Putamen (tissue), 1 donor: ENCODE measurements at places on chromosomes 5 and 9.

DNA sequence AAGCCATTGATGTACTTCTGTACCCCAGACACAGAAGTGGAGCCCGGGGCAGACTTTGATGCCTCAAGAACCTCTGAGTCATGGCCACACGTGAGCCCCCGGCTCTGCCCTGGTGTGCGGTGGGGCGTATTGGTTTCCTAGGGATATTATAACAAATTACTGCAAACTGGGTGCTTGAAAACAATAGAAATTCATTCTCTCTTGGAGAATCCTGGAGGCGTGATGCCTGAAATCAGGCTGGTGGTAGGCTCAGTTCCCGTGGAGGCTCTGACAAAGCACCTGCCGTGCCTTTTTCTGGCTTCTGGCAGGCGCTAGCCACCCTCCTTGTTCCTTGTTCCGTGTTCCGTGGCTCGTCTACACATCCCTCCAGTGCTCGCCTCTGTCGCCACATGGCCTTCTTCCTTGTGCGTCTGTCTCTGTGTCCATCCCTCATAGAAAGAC lies 24.2 kb downstream of the NEK6 start:
- DNase-seq, result no peak

- no peak for DNase-seq
These were observed 39.7 kb downstream of the BNC2 start for GRCh38 chr9:16830806-16831205.

- no peak for DNase-seq
These were observed 1.0 kb downstream of the KLF9 start for GRCh38 chr9:70413464-70413798.

- DNase-seq, result no peak
These were observed 105.6 kb downstream of the GOLPH3 start for GRCh38 chr5:32068561-32068960.

DNA sequence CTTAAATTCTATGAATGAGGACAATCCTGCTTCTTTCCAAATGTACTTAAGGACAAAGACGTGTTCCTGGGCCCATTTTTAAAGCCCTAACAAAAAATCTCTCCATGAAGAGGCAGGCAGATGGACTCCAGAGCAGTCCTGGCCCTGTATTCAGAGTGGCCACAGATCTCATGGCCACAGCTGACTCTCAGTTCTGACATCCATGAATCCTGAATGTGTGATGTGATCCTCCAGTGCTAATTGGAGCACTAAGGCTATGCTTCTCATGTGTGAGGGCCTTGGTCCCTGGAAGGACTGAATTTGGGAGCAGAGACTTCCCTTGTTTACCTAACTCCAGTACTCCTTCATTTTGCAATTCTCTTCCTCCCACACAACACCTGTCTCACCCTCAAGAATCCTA lies 373.0 kb downstream of the AGTPBP1 start:
- no peak for DNase-seq

GRCh38 chr9:131943351-131943841 lies 136.3 kb downstream of the MED27 start:
- no peak for DNase-seq

DNA sequence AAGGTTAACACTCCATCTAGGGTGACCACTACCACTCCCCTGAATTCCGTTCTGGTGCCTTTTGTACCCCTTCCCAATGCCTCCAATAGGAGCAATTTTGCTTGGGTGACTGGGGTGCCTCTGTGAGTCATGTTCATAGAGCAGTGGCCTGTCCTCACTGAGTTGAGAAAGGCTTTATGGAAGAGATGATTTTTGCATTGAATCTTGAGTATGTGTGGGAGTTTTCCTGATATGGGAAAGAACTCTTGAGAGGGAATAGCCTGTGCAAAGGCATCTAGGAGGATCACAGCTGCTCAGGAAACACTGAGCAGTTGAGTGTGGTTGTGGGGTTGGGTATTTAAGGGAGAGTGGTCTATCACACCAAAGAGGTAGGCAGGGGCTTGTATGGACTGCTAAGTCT lies 16.2 kb downstream of the C9orf43 start:
- DNase-seq, result no peak

DNA sequence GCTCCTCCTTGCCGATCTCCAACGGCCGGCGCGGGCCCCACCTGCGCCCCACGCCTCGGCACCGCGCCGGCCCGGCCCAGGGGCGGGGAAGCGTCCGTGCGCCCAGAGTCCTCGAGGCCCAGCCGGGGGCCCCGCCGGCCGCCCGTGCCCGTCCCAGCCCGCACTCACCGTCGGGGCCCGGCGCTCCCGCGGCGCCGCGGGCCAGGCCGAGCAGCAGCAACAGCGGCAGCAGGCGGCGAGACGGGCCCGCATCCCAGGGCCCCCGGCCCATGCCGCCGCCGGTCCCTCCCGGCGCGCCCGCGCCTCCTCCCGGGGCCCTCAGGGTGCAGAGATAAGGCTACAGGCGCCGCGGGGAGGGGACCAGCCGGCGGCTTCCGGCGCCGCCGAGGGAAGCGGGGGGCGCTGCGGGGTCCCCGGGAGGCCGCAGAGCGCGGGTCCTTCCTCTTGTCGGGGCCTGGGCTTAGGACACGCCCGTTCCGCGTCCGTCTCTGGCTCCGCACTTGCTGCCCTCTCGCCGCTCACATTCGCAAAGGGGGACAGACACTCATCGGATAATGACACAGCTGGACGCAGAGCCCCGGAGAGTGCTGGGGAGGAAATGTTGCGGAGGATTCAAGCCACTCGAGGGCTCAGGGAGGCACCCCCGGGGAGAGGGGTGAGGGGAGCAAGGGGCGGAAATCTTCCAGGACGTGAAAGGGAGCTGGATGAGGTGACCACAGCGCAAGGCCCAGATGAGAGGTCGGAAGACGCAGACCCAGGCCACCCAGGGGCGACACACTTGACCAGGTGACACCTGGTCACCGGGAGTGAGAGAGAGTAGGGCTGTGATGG lies at the start of gene SUSD1:
Gene SUSD1 (minus strand): TSS at position 333 of the 831 bp plus-strand sequence. CDS start 62 bp downstream, at position 271.
- no peak for DNase-seq

- no peak for DNase-seq
These were observed 1.6 kb downstream of the STRBP start for GRCh38 chr9:123266655-123267399.

- DNase-seq, result no peak
These were observed 93.5 kb downstream of the HRH2 start for GRCh38 chr5:175751369-175751768.

GRCh38 chr5:173714551-173715428 lies 98.3 kb upstream of the BOD1 start:
- DNase-seq, result no peak

GRCh38 chr5:137630972-137631370 lies 104.9 kb downstream of the KLHL3 start:
- no peak for DNase-seq

- DNase-seq, result no peak
These were observed 48.7 kb downstream of the DNAJC21 start for GRCh38 chr5:34977934-34978613.

DNA sequence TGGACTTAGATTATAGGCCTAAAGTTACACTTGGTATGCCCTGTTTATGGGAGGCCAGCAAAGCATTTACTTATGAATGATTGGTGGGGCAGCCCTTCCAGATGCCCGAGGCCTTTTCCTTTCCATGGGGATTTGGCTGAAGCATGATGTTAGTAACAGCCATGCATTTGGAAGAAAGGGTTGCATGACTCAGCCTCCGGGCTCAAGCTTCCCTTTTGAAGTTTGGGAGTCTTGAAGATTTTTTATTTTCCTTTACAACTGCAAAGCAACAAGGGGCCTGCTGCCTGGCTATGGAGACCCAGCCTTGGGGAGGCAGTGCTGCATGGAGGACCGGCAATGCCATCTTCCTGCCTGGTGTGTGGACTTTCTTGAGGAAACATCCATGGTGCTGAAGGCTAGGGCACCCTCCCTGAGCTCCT lies 244.7 kb downstream of the ICE1 start:
- no peak for DNase-seq

- peak; percentile 39 for DNase-seq
These were observed 1.4 kb downstream of the SLC26A2 start for GRCh38 chr5:149961957-149962409.

GRCh38 chr9:98009936-98010335 lies 26.8 kb downstream of the ANP32B start:
- no peak for DNase-seq

DNA sequence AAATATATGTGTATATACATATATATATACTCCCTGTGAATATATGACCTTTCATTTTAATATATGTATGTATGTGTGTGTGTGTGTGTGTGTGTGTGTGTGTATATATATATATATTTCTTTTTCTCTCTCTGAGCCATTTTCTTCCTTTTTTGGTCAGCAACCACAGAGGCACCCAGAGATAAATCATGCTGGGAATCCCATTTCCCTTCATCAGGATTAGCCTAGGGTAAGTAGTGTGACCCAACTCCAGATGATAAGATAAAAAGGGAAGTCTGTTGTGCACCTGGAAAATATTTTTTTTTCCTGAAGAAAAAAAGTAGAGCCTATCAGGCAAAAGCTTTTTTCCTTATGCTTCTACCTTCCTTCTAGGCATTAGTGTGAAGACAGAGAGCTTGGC lies 25.4 kb upstream of the SUB1 start:
- DNase-seq, result no peak

- DNase-seq, result no peak
These were observed 60.7 kb downstream of the NDST1 start for GRCh38 chr5:150568663-150569062.

- no peak for DNase-seq
These were observed 14.7 kb downstream of the MTAP start for GRCh38 chr9:21817176-21817575.

- no peak for DNase-seq
These were observed 211.9 kb upstream of the CLINT1 start for GRCh38 chr5:158070859-158071258.
